ENCODE measurements at places on chromosomes 1 and 21.

DNA sequence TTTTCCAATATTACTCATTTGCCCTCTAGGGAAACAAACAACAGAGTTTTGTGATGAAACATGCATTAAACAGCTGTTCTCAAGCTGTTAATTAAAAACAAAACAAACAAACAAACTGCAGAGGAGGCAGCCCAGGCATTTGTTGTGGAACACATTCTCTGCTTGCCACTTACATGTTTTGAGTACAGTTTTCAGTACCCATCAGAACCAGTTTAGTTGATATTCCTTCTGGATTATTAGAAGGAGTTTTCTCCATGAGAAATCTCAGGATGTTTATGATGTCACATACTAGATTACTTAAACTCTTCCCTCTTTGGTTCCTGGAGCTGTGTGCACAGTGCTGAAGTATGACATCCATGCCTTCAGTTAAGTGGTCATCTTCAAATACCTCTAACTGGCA, at the start of gene OR2T6:
Gene OR2T6, plus strand, starts transcription at position 301 of the 400 bp plus-strand sequence. CDS start 11,863 bp downstream, outside the sequence.
- peaks cover 7% of the 10 kb centered on the region for H3K27me3 ChIP-seq
- no peaks in the 10 kb centered on the region for H3K4me1 ChIP-seq
- H3K27ac ChIP-seq: no peak within 1 kb of the TSS
- DNase-seq: no peak
- H3K4me3 ChIP-seq: no peak within 1 kb of the TSS

- H3K27ac ChIP-seq: no peak overlapping the region
- H3K4me3 ChIP-seq: no peak overlapping the region
- peaks cover 12% of the 10 kb centered on the region for H3K36me3 ChIP-seq
- peaks cover 11% of the 10 kb centered on the region for H3K4me1 ChIP-seq
- H3K27me3 ChIP-seq: no peaks in the 10 kb centered on the region
- no peak for DNase-seq
Measured at GRCh38 chr1:59604191-59604590, 210.6 kb upstream of the HOOK1 start.

DNA sequence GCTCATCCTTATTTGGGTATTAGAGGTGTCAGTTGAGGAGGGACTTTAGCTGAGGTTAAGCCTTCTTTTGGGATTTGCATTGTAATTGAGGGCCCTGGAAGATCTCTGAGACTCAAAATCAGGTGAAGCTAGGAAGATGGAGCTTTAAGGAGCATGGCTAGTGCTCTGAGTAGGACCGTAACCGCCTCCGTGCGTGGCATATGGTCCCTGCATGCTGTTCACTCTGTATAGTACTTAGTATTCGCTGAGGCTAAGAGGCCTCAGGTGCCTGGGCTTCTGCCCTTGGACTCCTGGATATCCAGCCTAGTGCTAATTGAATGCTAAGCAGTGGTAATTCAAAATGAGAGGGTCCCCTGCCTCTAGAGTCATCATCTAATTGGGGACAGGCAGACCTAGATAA, 22.5 kb downstream of the NSUN4 start:
- H3K27ac ChIP-seq: no peak overlapping the region
- H3K4me3 ChIP-seq: no peak overlapping the region
- no peaks in the 10 kb centered on the region for H3K27me3 ChIP-seq
- H3K36me3 ChIP-seq: peaks cover 39% of the 10 kb centered on the region

GRCh38 chr1:230641346-230641745, 935 bp upstream of the COG2 start:
- peaks cover 24% of the 10 kb centered on the region for H3K4me1 ChIP-seq
- peaks cover 5% of the 10 kb centered on the region for H3K27me3 ChIP-seq
- peak overlapping the region; percentile 100 for H3K4me3 ChIP-seq
- H3K27ac ChIP-seq: peak overlapping the region; percentile 59
- DNase-seq: no peak
- H3K36me3 ChIP-seq: peaks cover 3% of the 10 kb centered on the region

DNA sequence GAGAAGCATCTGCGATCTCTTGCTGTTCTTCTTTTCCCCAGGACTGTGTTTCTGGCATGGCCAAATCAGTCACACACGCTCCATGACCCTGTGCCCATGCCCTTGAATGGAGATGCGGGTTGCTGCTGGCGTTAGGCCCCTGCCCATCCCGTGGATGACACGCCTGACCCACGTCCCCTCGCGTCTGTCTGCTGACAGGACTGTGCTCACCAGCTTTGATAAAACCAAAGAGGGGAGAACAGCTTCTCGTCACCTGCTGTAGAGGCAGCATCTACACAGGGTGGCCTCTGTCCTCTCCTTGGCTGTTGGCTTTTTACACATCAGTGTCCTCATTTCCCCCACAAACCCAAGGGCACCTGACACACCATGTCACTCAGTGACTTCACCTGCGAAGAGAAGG, 6.9 kb downstream of the MT1HL1 start:
- no peak overlapping the region for H3K27ac ChIP-seq
- no peak for DNase-seq
- H3K4me3 ChIP-seq: no peak overlapping the region

All from WTC11 (cell line).